ENCODE measurements at places on chromosomes 12 and 14.

DNA sequence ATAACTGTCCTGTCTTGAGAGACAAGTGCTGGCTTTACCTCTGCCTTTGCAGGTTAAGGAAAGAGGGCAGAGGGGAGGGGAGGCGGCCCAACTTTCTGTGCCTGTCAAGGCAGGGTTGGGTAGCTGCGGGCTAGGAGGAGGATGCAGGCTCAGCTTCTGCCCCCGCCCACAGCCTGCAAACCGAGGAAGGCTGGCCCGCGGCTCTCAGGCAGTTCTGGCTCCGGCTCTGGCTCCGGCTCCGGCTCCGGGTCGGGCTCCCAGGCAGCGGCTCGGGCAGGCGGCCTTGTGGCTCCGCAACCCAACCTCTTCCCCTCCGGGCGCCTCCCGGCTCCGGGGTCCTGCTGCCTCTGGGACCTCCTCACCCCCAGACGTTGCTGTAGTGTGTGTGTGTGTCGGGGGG, 92.9 kb downstream of the TMEM30B start:
- no peak for DNase-seq

DNA sequence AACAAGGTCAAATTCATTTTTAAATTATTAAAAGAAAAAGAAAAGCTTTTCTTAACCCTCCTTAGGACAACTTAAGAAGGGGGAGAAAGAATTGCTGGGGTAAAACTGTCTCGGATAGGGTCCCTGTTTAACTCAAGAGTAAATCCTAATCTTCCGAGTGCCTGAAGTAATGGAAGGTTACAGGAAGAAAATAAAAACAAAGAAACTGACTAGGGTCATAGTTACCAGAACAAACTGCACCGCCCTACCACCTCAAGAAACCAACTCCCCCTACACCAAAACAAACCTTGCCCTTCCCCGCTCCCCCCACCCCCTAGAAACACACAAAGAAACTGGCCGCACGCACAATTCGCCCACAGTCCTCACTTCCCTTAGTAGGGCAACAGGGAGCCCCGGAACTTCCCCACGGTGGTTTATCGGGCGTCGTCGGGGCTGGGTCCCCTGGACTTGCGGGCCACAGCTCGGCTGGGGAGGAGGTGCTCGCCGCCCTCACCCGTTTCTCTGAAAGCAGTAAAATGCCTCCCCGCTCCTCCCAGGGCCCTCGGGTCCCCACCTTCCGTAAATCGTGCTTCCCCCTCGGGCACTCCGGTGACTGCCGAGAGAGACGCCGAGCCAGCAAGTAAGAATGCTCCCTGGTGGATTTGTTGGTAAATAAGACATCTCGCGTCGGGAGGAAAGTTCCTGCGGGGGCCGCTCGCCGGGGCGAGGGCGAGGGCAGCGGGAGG, 2.4 kb downstream of the SINHCAF start:
- DNase-seq, result no peak

DNA sequence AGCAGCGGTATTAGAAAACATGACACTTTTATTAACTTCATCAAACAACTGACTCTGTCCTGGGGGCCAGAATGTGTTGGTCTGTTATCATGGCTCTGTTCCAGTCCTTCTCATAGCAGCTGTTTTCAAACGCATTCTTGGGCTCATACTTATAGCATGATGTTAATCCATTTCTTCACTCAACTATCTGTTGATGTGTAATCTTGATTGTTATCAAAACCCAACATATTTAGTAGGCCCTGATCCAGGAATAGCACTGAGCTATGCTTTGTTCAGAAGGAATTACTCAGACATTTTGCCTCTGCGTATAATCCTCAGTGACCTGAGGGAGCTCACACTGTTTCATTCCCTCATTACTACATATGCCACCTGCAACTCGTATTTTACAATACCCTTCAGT, 315.9 kb downstream of the BMP4 start:
- no peak for DNase-seq

GRCh38 chr14:99234355-99234754, 37.6 kb downstream of the BCL11B start:
- no peak for DNase-seq

GRCh38 chr14:22319526-22320361, 269.3 kb downstream of the DAD1 start:
- DNase-seq, result peak; percentile 21

DNA sequence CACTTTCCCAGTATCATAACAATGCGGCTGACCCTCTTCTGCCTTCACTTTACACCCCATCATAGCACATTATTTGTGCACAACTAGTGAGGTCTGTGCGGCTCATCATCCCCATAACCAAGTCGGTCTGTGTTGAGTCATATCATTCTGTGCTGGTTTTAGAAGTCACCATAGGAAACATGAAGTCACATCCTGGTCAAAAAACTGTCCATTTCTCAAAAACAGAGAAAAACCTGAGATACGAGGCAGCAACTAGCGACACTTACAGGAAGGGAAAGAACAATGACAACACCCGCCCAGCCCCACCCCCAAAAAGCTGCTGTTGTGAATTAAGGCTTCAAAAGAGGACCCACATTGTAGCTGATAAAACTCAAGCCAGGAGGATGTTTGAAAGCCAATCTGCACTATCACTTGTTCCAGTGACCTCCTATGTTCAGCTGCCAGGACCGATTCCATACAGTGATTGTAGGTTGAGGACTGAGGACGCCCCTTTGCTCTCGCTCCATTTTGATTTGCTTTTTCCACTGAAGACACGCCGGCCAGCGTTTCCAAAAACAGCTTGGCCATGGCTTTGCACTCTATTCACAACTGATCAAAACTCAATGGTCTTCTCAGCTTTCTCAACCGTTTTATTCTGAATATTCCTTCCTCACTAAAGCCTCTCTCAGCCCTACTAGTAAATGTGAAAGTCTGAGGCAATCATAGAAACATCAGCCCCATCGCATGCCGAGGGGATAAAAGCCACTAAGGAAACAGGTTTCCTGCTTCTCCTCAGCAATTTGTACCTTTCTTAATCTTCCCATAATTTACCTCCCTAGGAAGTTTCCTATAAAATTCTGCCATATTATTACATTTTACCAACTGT, 87.5 kb downstream of the DUSP16 start:
- DNase-seq, result no peak

DNA sequence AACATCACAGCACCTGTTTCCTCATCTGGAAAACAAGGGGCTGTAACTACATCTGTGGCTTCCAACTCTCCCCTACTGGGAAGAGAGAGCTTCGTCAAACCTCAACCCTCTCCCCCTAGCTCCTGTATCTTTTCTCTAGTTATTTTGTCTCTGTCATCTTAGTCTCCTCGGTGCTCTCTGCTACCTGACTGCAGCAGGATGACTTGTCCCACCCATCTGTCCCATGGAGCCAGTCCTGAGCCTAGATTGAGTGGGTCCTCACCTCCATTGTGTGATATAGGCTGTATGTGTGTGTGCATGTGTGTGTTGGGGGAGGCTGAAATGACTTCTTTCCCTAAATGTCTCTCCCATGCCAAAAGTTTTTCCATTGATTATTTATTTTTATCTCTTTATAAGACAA, 177.3 kb downstream of the EMP1 start:
- no peak for DNase-seq

GRCh38 chr12:127389923-127390322, 877.0 kb upstream of the TMEM132C start:
- DNase-seq, result no peak

DNA sequence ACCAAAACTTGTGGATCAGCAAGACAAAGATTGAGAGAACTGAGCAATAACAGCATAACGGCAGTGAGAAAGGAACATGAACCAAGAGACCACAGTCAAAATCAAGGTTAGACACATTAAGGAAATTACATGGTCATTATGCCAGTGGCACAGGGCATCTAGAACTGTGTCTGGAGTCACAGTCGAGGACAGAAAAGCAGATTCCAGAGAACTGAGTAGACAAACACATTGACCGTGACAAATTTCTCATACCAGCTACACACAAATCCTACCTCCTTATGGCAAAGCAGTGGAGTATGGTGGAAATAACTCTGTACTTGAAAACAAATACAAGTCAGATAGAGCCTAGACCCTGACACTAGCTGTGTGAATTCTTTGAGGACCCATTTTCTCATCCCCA, 367.3 kb downstream of the DUSP6 start:
- DNase-seq, result no peak

GRCh38 chr12:23561364-23562345, 387.8 kb downstream of the SOX5 start:
- DNase-seq, result no peak

GRCh38 chr12:6772331-6772695, at the start of gene LAG3:
TSS of gene LAG3 (plus strand) at chr12:6772520. CDS start at chr12:6772853, 333 bp downstream.
- DNase-seq, result no peak

GRCh38 chr12:121189131-121189530, 20.8 kb upstream of the P2RX4 start:
- no peak for DNase-seq

- no peak for DNase-seq
Measured at GRCh38 chr12:101539148-101539547, 55.6 kb upstream of the MYBPC1 start.

- no peak for DNase-seq
Measured at GRCh38 chr14:102295270-102295669, 9.7 kb downstream of the MOK start.

GRCh38 chr12:96824074-96824837, 82.8 kb upstream of the NEDD1 start:
- DNase-seq, result no peak

GRCh38 chr12:102504871-102505270, 24.5 kb upstream of the IGF1 start:
- no peak for DNase-seq

GRCh38 chr12:2084553-2085296, 31.9 kb downstream of the CACNA1C start:
- DNase-seq, result no peak

- no peak for DNase-seq
Measured at GRCh38 chr14:91127401-91127801, 13.5 kb downstream of the DGLUCY start.

- DNase-seq, result no peak
Measured at GRCh38 chr14:77040741-77041653, 12.5 kb upstream of the IRF2BPL start.

DNA sequence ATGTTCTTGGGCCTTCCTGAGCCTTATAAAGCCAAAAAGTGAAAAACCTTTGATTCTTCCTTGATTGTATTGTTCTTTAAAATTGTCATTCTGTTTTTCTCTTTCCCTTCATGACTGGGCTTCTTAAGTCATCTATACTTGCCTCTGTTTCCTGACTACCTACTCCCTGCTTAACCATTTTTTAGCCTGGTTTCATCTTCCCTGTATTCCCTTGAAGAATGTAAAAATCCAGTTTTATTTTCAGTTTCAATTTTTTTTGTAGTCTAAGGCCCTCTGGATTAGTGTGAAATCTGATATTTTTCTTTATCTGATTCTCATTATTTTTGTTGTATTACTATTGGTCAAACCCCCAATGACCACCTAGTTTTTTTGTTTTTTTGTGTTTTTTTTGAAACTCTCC, 46.3 kb downstream of the APAF1 start:
- DNase-seq, result no peak

DNA sequence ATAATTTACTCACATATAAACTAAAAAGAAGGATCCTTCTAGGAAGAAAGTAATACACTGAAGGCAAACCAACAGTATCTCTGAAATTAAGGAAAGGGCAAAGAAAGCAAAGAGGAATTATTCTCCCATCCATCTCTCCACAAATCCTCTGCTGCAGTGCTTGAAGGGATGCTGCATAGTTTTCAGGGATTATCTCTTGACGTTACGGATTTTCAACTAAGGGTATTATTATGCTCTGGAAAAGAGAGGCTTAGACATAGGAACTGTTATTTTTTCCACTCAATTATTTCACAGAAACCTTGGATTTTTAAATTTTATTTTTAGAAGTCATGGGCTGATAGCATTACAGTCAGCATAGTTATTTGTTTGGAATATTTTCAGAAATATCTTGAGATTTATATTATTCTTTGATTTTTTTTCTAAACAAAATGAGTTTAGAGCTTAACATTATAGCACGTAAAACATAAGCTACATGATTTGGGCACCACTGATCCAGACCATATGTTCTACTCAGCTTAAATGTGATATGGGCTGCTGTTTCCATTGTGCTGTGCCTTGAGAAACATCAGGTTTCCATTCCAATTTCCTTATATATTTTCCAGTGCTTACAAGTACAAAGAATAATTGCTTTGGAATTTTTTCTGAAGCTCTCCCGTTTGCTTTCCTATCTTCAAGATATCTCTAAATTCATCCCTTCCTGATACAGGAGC, 57.9 kb upstream of the DCN start:
- no peak for DNase-seq

- DNase-seq, result no peak
Measured at GRCh38 chr12:77686760-77687159, 143.9 kb upstream of the NAV3 start.

DNA sequence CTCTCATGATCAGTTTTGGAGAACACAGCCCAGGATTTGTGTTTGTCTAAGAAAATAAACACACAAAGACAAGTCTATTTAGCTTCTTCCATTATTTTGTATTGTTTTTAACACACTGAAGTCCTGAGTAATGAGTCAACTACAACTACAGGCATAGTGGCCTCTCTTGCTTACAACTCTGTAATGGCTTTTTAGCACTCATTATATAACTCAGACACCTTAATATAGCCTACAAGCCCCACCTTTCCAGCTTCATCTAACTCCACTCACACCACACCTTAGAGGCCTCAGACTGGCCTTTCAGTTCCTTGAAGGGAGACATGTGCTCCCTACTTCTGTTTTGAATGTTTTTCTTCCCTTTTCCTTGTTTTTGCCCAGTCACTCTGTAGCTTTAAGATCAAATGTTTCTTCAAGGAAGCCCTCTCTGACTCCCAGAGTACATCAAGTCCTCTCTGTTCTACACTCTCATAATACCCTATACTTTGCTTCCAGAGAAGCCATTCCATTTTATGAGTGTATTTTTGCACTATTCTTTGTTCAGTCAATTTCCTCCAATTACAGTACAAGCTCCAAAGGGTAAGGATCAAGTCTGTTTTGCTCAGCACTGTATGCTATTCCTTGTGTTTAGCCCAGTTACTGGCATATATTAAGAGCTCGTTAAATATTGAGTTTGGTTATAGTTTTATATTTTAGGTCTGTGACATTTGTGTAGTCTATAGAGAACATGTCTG, 233.6 kb upstream of the ARHGAP5 start:
- no peak for DNase-seq

GRCh38 chr14:71469643-71470335, 462.4 kb upstream of the RGS6 start:
- no peak for DNase-seq

DNA sequence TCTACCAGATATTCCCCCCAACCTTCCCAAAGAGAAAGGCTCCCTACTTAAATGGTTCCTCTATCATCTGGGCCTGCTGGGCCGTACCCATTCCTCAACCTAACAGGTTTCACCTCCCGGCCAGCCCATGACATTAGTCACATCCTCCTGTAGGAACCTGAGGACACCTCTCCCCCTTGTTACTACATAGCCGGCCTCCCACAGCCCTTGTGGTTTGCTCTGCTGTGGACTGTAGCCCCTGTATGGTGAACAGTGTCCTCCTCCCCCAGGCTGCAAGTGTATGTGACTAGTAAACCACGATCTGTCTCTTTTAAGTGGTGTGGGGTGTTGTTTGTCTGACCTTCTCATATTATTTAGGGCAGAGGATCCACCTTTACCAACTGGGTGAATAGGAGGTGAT, 371.7 kb downstream of the RGS6 start:
- no peak for DNase-seq

- no peak for DNase-seq
Measured at GRCh38 chr12:120962532-120963020, 15.8 kb upstream of the HNF1A start.
